ENCODE measurements at places on chromosomes 7 and 10. TPM values are rescaled to one million over a fixed set of nuclear protein-coding genes. Genes with fewer than 3 reads are reported as not detected.

PLPP4 gene
- not detected for total RNA-seq

CHCHD2 gene
- total RNA-seq = 282 TPM

VDAC2 gene
- 284 TPM for total RNA-seq

OR2A12 gene
- total RNA-seq = not detected

CTAGE4 gene
- total RNA-seq = 8.6 TPM

C10orf95 gene
- 0.41 TPM for total RNA-seq

WNT8B gene
- not detected for total RNA-seq

KMT2C gene
- total RNA-seq = 102 TPM

IQCE gene
- total RNA-seq = 27.9 TPM

NRG3 gene
- total RNA-seq = 0.12 TPM

SLC26A4 gene
- 0.57 TPM for total RNA-seq

SLC37A3 gene
- total RNA-seq = 49.0 TPM

ANXA7 gene
- total RNA-seq = 106 TPM

GPER1 gene
- total RNA-seq = 7.9 TPM

MASTL gene
- total RNA-seq = 5.9 TPM

GIMAP8 gene
- 9.1 TPM for total RNA-seq

CCDC3 gene
- total RNA-seq = 3.3 TPM
